Thoracic aorta endothelial cell (primary cell): ENCODE measurements at places on chromosomes 11 and 22. TPM values are rescaled to one million over a fixed set of nuclear protein-coding genes. Genes with fewer than 3 reads are reported as not detected.

Gene NEFH
- 1.3 and 1.6 TPM in 2 replicates for total RNA-seq

Gene DCHS1
- 37.1 and 39.4 TPM in 2 replicates for total RNA-seq

Gene DEFB131B
- not detected in 2 replicates for total RNA-seq

Gene MMP12
- total RNA-seq, result not detected in 2 replicates

Gene HYOU1
- 193 and 228 TPM in 2 replicates for total RNA-seq

Gene MMP8
- total RNA-seq, result not detected in 2 replicates

Gene RHBDD3
- 19.7 and 25.5 TPM in 2 replicates for total RNA-seq

Gene UCP3
- total RNA-seq, result 0.80 and 1.0 TPM in 2 replicates

Gene ABCC8
- not detected in 2 replicates for total RNA-seq

Gene BIK
- 0.27 and 0.86 TPM in 2 replicates for total RNA-seq

Gene TRIM48
- not detected in 2 replicates for total RNA-seq

Gene SLC25A18
- total RNA-seq, result 0.13 TPM in 1 of 2 replicates, not detected in the other

Gene LARGE2
- total RNA-seq, result not detected in 2 replicates

Gene TBX10
- total RNA-seq, result not detected in 2 replicates

Gene TSGA10IP
- not detected in 2 replicates for total RNA-seq

Gene RSF1
- total RNA-seq, result 56.1 and 70.5 TPM in 2 replicates

Gene TRIM51
- not detected in 2 replicates for total RNA-seq

Gene KRTAP5-2
- not detected in 2 replicates for total RNA-seq

Gene RAC2
- total RNA-seq, result 61.7 and 84.1 TPM in 2 replicates

Gene MS4A15
- total RNA-seq, result not detected in 2 replicates

Gene CYTH4
- 0.13 TPM in 1 of 2 replicates, not detected in the other for total RNA-seq

Gene SLC22A8
- not detected in 2 replicates for total RNA-seq

Gene IL10RA
- 0.07 TPM in 1 of 2 replicates, not detected in the other for total RNA-seq

Gene APOL1
- total RNA-seq, result 8.5 and 17.2 TPM in 2 replicates

Gene POTEH
- total RNA-seq, result not detected in 2 replicates

Gene ADM2
- 0.36 and 0.40 TPM in 2 replicates for total RNA-seq

Gene NLRP14
- 0.07 and 0.53 TPM in 2 replicates for total RNA-seq

Gene REXO2
- total RNA-seq, result 163 and 175 TPM in 2 replicates

Gene GGTLC3
- not detected in 2 replicates for total RNA-seq

Gene CSTPP1
- total RNA-seq, result 20.6 and 26.9 TPM in 2 replicates

Gene SCGB1C1
- total RNA-seq, result not detected in 2 replicates
